AG10803 (cell line): ENCODE measurements at places on chromosomes 3 and 15.

- peak; percentile 52 for DNase-seq
Observed at GRCh38 chr3:171783086-171783485, 27.2 kb downstream of the PLD1 start.

DNA sequence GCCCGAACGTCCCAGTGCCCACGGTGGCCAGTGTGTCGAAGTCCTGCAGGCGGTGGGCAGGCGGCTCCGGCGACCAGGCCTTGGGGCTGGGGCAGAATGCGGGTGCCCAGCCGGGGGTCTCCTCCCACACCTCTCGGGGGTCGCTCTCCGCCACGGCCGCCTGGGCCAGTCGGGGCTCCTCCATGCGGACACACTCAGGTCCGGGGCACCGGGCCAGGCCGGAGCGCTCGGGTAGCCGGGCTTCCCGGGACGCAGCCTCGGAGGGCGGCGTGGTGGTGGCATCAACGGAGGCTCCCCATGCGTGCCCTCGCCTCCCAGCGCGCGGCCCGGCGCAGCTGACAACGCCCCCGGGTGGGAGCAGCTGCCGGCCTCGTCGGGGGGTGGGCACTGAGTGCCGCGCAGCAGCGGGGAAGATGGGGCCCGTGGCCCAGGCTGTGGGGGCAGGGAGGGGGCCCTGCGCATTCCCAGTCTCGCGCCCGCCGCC lies 30.1 kb upstream of the CERS3 start:
- no peak for DNase-seq

- DNase-seq: no peak
Observed at GRCh38 chr15:63531586-63531985, 27.2 kb downstream of the USP3 start.

DNA sequence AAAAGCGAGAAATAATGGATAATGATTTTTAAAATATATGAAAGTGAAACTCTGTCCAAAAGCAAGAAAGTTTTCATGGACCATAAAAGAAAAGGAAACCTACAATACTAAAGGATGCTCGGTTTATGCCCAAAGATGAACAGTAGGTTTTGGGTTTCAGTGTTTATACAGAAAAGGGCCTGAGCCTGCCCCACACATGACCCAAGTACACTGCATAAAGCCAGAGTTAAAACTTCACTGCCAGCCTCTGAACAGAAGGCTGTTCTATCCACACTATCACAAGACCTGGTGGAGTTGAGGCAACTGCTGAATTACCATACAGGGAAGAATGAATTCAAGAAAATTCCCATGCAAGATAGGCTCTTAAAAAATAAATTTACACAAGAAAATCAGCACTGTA lies 165.2 kb downstream of the MECOM start:
- no peak for DNase-seq

DNA sequence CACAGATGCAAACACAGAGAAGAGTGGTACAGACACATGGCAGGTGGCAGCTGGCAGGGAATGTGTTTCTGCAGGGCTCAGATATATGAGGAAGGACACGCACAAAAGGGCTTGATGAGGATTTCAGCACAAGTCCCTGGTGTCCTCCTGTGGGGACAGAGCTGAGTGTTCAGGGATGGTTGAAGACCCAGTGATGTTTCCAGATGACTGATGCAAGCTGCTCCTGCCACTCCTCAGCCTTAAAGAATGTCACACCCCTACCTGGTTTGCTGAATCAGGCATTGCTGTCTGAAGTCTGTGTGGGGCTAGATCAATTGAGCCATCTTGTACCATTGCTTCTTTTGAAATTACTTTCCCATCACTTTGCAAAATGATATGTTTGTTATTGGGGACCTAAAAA lies 40.2 kb downstream of the TNFAIP8L3 start:
- DNase-seq: no peak

DNA sequence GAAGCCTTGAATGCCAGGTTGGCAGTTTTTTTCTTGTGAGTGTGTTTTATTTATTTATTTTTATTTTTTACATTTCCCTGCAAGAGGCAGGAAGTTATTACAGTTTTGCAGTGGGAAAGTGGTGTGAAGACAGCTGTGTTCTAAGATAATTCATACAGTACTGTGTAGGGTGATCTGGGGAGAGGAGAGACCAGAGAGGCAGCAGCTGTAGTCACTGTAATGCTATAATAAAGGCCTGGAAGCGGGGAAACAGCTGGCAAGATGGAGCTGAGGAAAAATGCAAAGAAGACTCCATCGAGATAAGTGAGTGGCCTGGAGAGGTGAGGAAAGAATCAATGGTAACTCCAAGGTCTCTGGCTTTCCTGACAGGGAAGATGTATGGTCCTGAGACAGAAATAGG lies 23.1 kb downstream of the CNTN3 start:
- no peak for DNase-seq

DNA sequence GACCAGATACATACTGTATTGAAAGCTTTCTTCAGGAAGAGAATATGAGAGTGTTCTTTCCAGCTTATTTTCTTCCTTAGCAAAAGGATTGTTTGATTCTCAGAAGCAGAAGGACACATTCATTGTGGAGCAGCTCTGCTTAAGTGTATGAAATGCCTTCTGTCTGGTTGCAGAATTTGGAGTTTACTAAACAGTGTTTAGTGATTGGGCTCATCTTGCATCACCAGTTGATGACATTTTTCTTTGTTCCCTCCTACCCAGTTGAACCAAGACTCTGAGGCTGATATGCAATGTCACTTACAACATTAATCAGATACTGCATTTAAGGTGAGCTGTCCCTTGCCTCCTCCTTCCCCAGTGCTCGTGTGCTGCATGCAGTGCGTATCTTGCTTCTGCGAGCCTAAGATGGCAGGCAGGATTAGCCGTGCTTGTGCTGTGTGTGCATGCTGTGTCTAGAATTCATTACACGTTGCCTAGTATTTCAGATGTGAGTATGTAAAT lies 18.4 kb downstream of the ZBTB38 start:
- peak; percentile 71 for DNase-seq
